BJ (cell line): ENCODE measurements at places on chromosomes 6 and 20. TPM values are rescaled to one million over a fixed set of nuclear protein-coding genes. Genes with fewer than 3 reads are reported as not detected.
A peak's percentile ranks its signal among the peaks of the same experiment; 100 is the strongest.

- no peak for DNase-seq
Measured at GRCh38 chr6:82022614-82023129, 224.9 kb downstream of the IBTK start.

- DNase-seq, result peak; percentile 58
Measured at GRCh38 chr6:2630359-2630758, 120.4 kb downstream of the MYLK4 start.

DNA sequence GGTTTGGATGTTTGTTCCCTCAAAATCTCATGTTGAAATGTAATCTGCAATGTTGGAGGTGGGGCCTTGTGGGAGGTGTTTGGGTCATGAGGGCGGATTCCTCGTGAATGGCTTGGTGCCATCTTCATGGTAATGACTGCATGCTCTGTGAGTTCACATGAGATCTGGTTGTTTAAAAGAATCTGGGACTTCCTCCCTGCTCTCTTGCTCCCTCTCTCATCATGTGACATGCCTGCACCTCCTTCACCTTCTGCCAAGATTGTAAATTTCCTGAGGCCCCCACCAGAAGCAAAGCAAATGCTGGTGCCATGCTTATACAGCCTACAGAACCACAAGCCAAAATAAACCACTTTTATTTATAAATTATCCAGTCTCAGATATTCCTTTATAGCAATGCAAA is 250.3 kb upstream of the PLN start:
- no peak for DNase-seq

GRCh38 chr20:40753472-40753871 is 64.4 kb upstream of the MAFB start:
- no peak for DNase-seq

DNA sequence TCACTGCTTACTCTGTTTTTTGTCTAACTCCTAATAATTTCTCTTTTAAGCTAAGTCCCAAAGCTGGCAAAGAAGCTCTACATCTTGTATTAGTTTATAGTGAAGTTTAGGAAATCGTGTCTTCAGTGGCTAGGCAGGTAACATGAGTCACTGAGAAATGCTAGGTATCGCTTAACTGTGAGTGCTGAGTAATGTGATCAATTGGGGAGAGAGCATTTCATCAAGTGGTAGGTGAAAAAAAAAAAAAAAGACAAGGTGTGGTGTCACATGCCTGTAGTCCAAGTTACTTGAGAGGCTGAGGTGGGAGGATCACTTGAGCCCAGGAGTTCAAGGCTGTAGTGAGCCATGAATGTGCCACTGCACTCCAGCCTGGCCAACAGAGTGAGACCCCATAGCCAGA is 125.3 kb downstream of the FAM83B start:
- DNase-seq, result no peak

- DNase-seq, result no peak
Measured at GRCh38 chr6:6590530-6590929, 2.0 kb downstream of the LY86 start.

- DNase-seq, result peak; percentile 88
Measured at GRCh38 chr6:18362058-18362561, 25.0 kb upstream of the RNF144B start.

GRCh38 chr20:12815231-12815768 is 193.5 kb upstream of the SPTLC3 start:
- no peak for DNase-seq

- DNase-seq, result no peak
Measured at GRCh38 chr6:169933839-169934698, 182.6 kb downstream of the ERMARD start.

GRCh38 chr6:161181121-161181520 is 92.7 kb downstream of the AGPAT4 start:
- no peak for DNase-seq

- no peak for DNase-seq
Measured at GRCh38 chr6:5084360-5084780, 771 bp upstream of the PPP1R3G start.

DNA sequence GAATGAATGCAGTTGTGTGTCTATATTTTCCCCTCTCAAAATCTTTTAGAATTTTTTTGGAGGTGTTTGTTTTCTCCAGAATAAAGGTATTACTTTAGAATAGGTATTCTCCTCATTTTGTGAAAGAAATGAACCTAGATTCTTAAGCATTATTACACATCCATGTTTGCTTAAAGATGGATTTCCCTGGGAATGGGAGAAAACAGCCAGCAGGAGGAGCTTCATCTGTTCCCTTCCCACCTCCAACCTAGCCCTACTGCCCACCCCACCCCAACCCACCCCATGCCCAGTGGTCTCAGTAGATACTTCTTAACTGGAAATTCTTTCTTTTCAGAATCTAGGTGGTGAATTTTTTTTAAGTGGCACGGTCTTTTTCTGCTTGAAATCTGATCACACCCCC is 127.8 kb downstream of the CD109 start:
- no peak for DNase-seq

DNA sequence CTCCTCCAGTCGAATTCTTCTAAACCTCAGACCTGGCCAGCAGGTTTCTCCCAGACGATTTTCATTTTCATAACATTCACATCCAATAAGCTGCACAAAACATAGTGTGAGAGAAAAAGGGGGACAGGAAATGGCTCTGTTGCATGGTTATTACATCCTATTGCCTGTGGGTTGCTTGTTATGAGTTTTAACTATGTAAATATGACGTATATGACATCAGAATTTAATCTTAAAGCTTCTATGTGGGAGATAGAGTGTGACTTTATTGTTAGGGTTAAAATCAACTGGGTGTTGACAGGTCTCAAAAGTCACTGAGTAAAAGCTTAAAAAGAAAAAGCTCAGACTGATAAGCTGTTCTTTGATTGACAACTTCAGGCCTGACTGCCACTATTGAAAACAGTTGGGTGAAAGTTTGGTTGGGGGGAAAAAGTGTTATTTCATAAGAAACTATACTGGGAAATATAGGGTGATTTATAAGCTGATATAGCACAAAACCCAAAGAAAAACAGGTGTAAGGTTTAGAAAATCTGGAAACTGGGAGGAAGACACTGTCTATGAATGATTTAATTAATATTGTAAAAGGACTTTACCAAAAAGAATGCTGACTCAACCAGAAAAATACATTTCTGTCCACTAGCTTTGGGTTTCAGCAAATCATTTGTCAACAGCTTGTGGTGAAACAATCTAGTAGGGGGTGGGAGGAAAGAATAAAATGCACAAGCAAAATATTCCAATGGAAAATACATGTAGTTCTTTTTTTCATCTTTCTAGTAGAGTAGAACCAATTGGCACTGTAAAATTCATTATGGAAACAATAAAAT is 134.1 kb upstream of the CEP162 start:
- DNase-seq, result no peak

GRCh38 chr6:11604836-11605506 is 67.4 kb downstream of the TMEM170B start:
- DNase-seq, result no peak

GRCh38 chr6:89400912-89401399 is 11.1 kb downstream of the RRAGD start:
- no peak for DNase-seq

- DNase-seq, result no peak
Measured at GRCh38 chr6:81894788-81895271, 142.3 kb upstream of the TENT5A start.

GRCh38 chr20:52833901-52834300 is 138.3 kb upstream of the TSHZ2 start:
- no peak for DNase-seq

EYS gene
- polyA plus RNA-seq, result 0.04 TPM in 1 of 2 replicates, not detected in the other

SPEF1 gene
- polyA plus RNA-seq, result 0.07 and 0.17 TPM in 2 replicates

GGTLC1 gene
- polyA plus RNA-seq, result not detected in 2 replicates

NMBR gene
- 0.07 TPM in 1 of 2 replicates, not detected in the other for polyA plus RNA-seq

TBC1D32 gene
- 1.6 and 4.0 TPM in 2 replicates for polyA plus RNA-seq

CEP57L1 gene
- 11.2 and 16.8 TPM in 2 replicates for polyA plus RNA-seq

TBX18 gene
- 28.6 and 34.5 TPM in 2 replicates for polyA plus RNA-seq

PRDM13 gene
- not detected in 2 replicates for polyA plus RNA-seq

HLA-DPB1 gene
- 8.2 and 11.2 TPM in 2 replicates for polyA plus RNA-seq

SLC17A2 gene
- not detected in 2 replicates for polyA plus RNA-seq
